ENCODE measurements at places on chromosomes 1 and 21.
A peak's percentile ranks its signal among the peaks of the same experiment; 100 is the strongest.

DNA sequence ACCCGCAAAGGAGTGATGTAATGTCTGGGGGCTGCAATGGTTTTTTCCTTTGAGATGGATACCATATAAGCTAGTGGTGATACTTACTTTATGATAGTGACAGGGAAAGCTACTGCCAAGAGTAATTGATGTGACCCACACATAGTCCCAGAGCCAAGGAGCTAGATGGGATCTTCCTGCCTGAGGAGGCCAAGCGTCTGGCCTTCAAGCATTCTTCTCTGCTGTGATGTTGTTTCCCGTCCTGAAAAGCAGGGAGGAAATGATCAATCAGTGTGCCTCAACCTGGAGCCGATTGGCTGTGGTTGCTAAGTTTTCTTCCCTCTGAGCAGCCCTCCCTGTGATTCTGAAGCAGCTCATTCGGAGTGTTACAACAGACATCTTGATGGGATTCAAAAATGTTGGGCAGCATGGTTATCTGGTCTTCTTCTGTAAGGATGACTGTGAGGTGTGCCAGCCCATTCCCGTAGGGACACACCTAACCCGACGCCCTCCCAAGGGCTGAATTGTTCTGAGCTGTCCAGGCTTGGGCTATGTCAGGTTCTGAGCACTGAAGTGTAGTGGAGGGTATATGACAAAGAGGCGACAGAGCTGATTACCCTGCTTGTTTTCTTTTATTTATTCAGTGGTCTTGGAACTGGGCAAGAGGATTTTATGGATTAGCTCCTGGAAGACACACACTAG is 56.7 kb downstream of the UCK2 start:
- no peak for DNase-seq

GRCh38 chr21:34511787-34512455 is at the start of gene KCNE1:
Gene KCNE1, minus strand, starts transcription at chr21:34512210. Its CDS starts 62,576 bp downstream, at chr21:34449634.
- DNase-seq, result no peak

DNA sequence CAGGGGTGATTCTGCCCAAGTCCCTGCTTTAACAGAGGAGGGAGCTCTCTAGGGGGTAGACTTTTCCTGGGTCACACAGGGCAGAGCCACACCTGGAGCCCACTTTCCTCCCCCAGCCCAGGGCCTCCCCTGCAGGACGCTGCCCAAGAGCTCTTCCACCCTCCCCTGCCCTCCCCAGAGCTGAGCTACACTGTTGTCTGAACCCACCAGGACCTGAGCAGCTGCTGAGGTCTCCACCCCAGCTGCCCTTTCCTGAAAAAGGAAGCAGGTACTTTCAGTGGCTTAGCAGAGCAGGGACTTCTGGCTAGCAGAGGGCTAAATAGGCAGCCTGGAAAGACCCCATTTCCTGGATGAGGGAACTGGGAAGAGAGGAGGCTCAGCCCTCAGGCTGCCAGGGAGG is 169.3 kb upstream of the ETV3 start:
- DNase-seq, result no peak

GRCh38 chr1:244296447-244296846 is 155.3 kb downstream of the ADSS2 start:
- no peak for DNase-seq

DNA sequence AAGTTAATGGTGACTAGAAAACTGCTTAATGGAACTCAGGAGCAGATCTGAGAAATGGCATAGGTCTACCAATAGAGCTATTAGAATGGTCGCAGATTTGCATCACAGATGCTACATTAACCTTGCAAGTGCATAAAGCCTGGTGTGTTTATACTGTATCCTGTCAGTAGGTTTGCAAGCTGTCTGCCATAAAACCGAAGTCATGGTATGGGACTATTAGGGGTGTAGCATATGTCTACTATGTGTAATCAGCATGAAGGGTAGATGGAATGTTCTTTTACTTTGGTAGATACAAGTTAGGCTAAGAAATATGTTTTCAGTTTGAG is 574.2 kb upstream of the ADGRL2 start:
- DNase-seq, result no peak

DNA sequence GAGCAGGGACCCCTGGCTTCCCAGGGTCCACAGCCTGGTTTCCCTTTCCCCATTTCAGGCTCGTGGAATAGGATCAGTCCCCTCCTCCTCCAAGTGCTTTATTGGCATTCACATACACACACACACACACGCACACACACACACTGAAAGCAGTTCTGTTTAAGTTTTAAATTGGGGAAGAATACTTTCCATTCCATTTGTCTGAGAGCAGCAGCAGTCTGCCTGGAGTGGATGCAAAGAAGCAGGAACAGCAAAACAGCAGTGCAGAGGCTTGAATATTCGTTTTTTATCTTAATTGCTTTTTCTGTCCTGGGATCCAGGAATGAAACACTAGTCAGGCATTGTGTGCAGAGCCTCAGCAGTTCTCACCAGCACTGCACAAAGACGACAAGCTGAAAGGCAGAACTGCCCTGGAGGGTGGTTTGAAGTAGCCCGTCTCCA is 7.1 kb downstream of the CYB561D1 start:
- no peak for DNase-seq

DNA sequence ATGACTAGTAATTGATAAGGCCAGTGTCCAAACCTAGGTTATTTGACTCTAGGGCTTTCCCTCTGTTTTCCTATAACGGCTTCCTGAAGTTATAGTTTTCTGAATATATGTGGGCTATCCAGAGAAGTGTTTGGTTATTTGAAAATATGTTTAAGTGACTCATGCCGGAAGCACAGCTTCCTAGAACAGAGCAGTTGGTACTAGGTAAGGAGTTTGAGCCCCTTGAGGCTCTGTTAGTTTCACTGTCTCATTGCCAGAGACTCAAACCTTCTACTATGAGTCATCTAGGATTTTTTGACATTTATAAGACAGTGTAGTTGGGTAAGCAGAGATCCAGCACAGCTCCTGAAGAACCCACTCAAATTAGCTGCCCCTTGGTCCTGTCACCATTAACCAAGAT is 27.1 kb upstream of the LEPR start:
- DNase-seq, result no peak

- no peak for DNase-seq
Measured at GRCh38 chr1:179575497-179576314, at the start of gene NPHS2. Gene NPHS2, minus strand, starts transcription at chr1:179575948. Its CDS starts 84 bp downstream, at chr1:179575864.

- DNase-seq, result peak; percentile 99
Measured at GRCh38 chr1:203290261-203291089, 14.8 kb upstream of the BTG2 start.

GRCh38 chr1:167500283-167500860 is 18.0 kb downstream of the CD247 start:
- DNase-seq, result no peak

GRCh38 chr1:19220991-19221390 is 10.9 kb upstream of the UBR4 start:
- DNase-seq, result no peak

- DNase-seq, result no peak
Measured at GRCh38 chr1:115463347-115463746, 125.3 kb upstream of the NGF start.

- no peak for DNase-seq
Measured at GRCh38 chr1:216293683-216294082, 129.6 kb downstream of the USH2A start.

DNA sequence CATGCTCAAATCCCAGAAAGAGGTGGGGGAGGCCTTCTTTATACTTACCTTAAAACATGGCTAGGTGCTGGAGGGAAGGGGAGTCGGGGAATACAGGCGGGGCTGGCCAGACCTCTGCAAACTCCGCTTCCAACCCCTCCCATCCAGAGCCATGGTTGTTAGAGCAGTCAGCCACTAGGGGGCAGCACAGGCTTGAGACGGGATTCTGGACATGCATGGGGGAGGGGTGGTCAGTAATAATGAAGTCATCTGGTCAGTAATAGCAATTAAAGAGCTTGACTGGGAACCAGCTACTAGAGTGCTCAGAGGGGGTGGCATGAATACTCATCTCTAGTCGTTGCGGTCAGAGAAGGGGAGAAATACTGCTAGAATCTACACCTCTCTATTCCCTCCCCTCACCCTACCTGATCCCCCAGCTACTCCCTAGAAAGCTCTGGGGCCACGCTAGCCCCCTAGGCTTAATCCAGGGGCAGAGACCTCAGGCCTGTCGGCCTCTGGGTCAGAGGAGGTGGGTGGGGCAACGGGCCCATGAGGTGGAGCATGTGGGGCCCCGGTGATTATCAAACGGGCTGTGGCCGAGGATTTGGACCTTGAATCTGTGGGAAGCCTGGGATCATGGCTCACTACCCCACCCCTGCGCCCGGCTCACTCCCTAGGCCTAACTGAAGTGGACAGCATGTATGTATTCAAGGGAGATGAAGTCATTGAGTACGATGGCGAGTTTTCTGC is 2.9 kb downstream of the CASQ1 start:
- peak; percentile 85 for DNase-seq

DNA sequence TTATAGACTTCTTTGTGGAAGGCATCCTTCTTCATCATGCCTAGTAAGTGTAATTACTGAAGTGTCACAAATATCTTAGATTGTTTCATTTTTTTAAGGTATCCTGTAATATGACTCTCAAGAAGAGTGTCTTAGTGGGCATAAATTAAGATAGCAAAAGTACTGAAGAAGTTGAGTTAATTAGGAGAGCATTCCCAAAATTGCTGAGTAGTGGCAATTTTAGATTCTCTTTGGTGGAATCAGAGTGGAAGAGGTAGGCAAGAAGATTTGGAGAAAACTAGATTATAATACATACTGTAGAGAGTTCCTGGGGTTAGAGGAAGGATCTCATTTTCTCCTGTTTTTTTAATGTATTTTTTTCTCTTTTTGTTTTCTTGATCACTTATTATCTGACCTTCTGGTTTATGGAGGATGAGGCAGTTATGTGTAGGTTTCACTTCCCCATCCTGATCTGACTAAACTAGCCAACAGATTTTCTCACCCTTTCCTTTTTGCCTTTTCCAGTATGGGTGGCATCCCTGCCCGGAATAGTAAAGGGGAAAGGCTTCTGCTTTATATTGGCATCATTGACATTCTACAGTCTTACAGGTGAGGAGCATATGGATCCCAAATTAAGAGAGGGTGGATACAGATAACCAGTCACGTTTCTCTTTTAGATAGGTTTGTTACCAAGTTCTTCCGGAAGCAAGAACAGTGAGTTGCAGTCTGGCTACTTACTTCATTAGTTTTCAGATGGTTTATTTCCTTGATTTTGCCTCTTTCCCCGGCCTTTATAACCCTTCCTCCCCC is 16.7 kb upstream of the PSMD4 start:
- DNase-seq, result no peak

DNA sequence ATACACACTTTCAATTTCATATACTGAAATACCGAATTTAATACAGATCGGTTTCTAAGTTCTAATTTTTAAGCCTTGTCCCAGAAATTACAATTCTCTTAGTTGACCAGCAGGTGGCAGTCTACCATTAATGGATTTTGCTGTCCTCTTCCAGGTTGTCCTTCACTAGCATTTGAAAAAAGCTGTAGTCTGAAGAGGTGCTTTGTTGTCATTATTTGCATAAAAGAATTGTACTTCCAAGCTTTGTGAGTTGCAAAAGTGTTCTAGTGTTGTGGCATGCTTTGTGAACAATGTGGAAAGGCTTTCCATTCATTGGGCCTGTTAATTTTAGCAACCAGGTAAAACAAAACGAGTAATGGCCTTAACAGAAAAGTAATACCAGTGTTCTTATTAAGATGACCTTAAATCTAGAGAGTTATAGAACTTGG is 193.6 kb downstream of the RPS6KC1 start:
- DNase-seq, result no peak

- DNase-seq, result no peak
Measured at GRCh38 chr1:100443811-100444571, 91.7 kb downstream of the CDC14A start.

DNA sequence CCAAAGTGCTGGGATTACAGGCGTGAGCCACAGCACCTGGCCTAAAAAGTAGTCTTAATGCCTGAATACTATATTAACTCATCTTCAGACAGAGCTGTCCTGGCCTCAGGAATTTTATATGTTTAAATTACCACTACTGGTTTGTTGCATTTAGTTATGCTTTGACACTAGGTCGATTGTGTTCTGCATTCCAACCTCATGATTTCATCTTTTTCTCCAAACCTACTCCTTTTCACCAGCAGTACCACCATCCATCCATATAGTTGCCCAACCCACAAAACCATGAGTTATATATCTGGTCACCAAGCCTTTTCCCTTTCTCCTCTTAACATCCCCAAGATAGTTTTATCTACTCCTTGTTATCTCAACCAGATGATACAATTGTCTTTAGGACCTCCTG is 22.6 kb downstream of the FMO5 start:
- DNase-seq, result no peak

- no peak for DNase-seq
Measured at GRCh38 chr21:28729887-28730286, 262.8 kb downstream of the LTN1 start.

GRCh38 chr1:97136996-97137395 is 415.4 kb downstream of the PTBP2 start:
- DNase-seq, result no peak

DNA sequence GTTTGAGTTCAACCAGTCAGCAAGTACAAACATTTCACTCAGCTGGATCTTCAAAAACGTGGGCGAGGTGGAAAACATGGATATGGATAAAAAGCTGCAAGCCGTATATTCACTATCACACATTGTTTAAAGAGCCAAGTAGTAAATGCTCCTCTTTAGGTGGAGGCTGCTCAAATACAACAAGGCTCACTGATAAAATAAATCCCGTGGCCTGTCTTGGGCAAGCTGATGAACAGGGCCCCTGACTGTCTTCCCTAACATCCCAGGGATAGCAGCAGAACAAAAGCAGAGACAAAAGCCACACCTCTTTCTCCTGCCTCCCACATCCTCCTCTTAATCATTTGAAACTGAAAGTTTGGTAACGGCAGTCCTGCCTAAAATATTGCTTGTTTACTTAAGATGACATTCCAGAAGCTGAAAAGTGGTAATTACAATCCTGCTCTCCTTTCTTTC is 357.7 kb downstream of the TTLL7 start:
- no peak for DNase-seq

DNA sequence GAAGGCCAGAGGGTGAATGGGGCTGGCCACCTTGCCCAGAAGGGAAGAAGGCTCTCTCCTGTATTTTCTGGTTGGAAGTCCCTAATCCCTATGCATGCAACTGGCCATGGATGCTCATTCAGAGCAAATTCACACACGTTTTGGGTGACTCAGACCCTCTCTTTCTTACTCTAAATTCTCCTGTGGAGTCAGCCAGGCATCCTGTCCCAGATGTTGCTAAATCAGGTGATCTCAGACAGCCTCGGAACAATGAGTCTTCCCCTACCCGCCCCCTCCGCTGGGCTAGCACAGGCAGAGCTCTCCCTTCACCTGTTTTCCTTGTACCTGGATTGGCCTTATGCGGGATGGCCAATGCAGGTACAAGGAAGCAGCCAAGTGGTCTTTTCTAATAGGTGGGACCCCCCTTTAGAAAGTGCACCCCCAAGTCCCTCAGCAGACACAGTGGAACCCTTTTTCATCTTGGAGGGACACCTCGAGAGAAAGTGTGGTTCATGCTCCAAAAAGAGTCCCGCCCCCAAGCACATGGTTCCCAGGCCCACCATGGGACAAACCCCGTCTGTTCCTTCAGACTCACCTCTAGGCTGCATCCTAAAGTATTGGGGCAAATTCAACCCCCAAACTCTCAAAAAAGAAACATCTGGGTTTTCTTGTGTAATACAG is 8.6 kb downstream of the S100A6 start:
- no peak for DNase-seq

- DNase-seq, result no peak
Measured at GRCh38 chr1:116019653-116020253, 43.4 kb downstream of the SLC22A15 start.

- DNase-seq, result no peak
Measured at GRCh38 chr1:227437495-227438008, 119.3 kb upstream of the CDC42BPA start.

GRCh38 chr1:155514582-155515187 is 47.9 kb downstream of the ASH1L start:
- DNase-seq, result peak; percentile 19

- DNase-seq, result no peak
Measured at GRCh38 chr1:182143825-182144645, 82.5 kb upstream of the ZNF648 start.

All from activated CD4-positive, alpha-beta T cell treated with anti-CD3 and anti-CD28 coated beads, Interleukin-2, amount 50 U/mL, for 1 hour (primary cell).